ENCODE measurements at places on chromosomes 4 and X. TPM values are rescaled to one million over a fixed set of nuclear protein-coding genes. Genes with fewer than 3 reads are reported as not detected.

Gene ELK1
- 29.4 TPM for total RNA-seq

DNA sequence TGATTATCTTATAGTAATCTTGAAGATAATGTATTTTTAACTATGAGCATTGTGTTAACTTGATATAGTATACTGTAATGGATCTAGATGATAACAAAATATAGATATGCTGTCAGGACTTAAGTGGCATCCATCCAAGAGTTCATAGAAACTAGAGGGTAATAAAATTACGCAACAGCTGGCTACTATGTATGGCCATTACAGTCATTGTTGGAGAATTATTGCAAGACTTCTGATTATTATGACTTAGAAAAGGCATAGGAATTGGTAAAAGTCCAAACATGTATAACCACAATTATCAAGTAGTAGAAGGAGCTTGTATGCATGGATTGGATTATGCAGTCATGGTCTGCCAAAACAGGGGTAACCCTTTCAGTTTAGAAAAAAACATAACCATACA, 9.5 kb downstream of the OGT start:
- H3K27me3 ChIP-seq = no peaks in the 10 kb centered on the region
- H3K36me3 ChIP-seq = peaks cover 9% of the 10 kb centered on the region
- no peak for DNase-seq
- H3K4me1 ChIP-seq = peaks cover 35% of the 10 kb centered on the region
- H3K4me3 ChIP-seq = no peak overlapping the region

Gene HAND2
- total RNA-seq = 1.5 TPM

Gene BMX
- total RNA-seq = 0.74 TPM

GRCh38 chr4:100311181-100311580, 120.9 kb upstream of the DDIT4L start:
- no peak overlapping the region for H3K27ac ChIP-seq
- no peaks in the 10 kb centered on the region for H3K27me3 ChIP-seq
- H3K4me3 ChIP-seq = no peak overlapping the region
- H3K36me3 ChIP-seq = no peaks in the 10 kb centered on the region

DNA sequence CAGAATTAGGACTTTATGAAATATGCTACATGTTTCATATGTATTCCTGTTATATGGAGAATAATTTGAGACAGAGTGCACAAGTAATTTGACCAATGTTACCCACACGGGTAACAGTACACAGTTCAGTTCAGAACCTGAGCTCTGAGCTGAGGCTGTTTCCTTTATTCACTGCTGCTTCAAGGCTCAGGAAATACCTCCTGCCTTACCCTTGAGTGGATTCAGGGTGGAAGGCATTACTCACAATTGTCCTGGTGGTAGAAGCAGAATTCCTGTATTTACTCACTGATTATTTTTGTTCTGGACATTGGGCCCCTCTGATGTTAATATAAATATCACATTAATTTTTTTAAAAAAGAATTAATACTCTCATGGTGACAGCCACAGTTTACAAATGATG, 73.5 kb upstream of the CAMK2D start:
- H3K4me3 ChIP-seq = no peak overlapping the region
- H3K27me3 ChIP-seq = no peaks in the 10 kb centered on the region
- no peak overlapping the region for H3K27ac ChIP-seq
- no peaks in the 10 kb centered on the region for H3K36me3 ChIP-seq
- peak; percentile 7 for DNase-seq
- H3K4me1 ChIP-seq = peaks cover 3% of the 10 kb centered on the region

- H3K27ac ChIP-seq = peak overlapping the region; percentile 68
- H3K4me1 ChIP-seq = peaks cover 69% of the 10 kb centered on the region
- DNase-seq = no peak
- H3K4me3 ChIP-seq = no peak overlapping the region
- H3K36me3 ChIP-seq = peaks cover 9% of the 10 kb centered on the region
Measured at GRCh38 chr4:140085062-140085622, 68.8 kb downstream of the MAML3 start.

Gene DCLK2
- 7.8 TPM for total RNA-seq

DNA sequence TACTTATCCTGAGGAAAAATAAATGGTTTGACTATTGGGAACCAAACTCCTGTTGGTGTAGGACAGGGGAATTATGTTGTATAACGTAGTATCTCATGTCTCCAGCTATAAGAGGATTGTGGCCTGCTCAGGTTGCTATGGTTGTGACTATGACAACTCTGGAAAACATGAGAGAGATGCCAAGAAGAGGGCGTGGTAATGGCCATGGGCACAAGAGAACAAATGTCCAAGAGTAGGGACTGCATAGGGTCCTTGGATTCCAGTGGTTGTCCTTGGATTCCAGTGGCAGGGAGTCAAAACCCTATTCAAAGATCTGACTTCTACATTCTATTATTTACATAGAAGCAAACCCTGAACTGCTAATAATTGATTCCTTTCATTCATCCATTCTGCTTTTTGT, 6.8 kb upstream of the MOB1B start:
- H3K36me3 ChIP-seq = no peaks in the 10 kb centered on the region
- no peak for DNase-seq
- H3K27me3 ChIP-seq = no peaks in the 10 kb centered on the region
- H3K4me1 ChIP-seq = no peaks in the 10 kb centered on the region

Measured in endothelial cell (in vitro differentiated cells).